ENCODE measurements at places on chromosomes 7 and 10.

DNA sequence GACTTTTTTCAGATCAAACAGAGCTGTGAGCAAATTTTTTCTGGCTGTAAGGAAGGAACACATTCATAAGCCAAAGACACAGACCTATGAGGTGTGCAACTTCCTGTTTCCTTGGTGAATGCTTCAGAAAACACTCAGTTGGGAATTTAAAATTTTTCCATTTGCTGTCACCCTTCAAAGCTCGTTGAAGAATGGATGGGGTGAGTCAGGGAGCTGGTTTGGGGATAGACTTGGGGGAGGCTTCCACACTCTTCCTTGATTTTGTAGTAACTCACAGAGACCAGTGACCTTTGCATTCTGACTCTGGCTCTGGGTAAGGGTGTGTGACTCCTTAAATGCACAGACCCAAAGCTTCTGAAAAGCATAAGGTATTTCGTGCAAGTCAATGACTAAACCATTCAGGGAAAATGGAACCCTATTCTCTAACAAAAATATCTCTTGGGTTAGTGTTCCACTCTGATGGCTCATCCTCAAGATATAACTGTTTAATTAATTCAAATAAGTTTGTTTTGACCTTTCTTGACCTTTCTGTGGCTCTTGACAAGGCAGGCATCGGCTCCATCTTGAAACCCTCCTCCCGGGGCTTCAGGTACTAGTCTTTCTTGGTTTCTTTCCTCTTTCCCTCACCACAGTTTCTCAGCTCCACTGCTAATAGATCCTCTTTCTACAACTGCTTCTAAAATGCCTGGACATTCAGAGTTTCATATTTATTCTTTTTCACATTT is 227.8 kb upstream of the INHBA start:
- no peak for DNase-seq

GRCh38 chr10:107653832-107654287 is 489.4 kb upstream of the SORCS1 start:
- DNase-seq: no peak

GRCh38 chr10:130479146-130479545 is 343.0 kb downstream of the GLRX3 start:
- no peak for DNase-seq

- DNase-seq: no peak
These were observed 28.5 kb downstream of the PIK3CG start for GRCh38 chr7:106893591-106893990.

DNA sequence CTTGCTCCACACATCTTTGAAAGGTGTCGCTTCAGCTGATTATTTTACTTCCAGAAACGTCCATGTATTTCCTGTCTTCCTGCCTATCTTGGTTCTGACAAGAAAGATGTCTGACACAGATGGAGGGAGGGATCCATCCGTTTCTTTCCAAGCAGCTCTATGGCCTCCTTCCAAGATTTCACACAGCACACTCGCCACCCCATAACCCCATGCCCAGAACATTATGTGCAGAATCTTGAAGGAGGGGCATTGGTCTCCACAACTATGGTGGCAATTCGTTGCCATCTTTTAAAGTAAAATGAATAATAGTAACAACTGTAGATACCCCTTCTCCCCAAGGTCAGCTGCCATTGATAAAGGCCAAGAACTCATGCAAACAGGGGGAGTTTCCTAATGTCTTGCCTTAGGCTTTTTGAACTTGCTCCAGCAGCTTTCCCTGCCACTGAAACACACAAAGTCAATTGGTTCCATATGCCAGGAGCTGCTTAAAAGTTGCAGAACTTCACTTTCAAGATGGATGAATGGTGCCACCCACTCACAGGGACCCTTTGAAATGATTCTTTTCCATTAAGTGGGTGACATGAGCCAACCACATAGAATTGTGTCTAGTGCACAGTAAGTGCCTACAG is 60.0 kb downstream of the VSTM4 start:
- no peak for DNase-seq

DNA sequence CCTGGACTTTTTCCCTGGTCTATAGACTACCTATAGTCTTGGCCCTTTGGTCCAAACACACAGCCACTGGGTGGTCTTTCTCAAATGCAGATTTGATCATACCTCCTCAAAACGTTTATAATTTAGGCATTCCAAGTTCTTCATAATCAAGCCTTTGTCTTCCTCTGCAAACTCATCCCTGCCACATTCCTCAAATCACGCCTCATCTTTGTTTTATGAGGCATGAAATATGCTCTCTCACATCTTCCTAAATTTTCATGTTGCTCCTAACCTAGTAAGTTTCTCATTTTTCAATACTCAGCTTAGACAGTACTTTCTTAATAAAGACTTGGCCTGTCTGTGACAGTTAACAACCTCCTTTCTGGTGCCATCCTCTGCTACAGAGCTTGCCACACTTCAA is 10.9 kb upstream of the HERC4 start:
- DNase-seq: no peak

DNA sequence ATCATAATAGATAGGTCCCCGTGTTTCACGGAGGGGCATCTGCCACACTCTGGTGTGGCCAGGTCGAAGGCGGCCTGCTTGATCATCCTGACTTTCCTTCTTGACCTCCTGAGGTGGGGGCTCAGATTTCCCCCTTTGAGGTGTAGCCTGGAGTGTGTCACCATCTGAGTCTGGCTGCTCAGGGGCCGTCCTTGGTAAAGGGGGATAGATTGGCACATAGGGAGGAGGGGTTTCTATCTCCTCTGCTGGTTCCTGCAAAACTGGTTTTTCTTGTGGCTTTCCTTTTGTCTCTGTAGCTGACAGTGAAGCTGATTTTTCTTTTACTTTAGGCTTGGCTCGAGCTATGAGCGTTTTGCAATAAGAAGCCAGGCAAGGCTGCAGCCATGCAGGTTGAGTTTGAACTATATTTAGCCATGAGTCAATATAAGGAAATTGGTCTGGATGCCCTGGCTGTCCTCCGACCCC is 7.1 kb upstream of the ZNF117 start:
- no peak for DNase-seq

DNA sequence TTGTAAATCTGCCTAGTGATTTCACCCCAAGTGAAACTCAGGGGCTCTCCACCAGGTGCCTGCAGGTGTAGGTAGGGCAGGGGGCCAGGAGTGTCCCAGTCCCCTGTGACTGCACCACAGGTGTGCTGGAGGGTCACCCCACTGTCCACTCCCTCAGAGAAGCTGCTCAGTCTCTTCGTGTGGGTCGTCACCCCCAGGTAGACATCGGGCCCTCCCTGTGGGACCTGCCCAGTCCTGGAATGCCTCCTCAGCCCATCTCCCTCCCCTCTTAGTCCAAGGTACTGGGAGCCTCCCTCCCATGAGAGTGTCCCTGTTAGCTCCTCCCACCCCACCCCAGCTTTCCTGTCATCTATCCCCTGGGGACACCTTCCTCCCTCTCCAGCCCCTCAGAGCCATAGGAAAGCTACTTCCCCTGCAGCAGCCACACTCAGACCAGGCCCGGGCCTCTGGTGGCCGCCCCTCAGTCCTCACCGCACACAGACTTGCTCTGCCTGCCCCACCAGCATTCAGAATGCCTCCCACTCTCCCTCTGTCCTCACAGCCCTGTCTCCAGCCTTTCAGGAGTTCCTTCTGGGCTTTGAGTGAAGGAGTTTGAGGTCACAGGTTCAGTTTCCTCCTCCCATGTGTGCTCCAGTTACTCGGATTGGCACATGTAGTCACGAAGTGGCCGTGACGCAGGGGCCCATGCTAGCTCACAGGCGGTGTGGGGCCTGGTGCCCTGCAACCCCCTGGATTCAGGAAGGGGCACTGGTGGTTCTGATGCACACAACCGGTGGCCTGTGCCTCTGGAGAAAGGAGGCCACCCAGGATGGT is 5.1 kb downstream of the ALOX5 start:
- no peak for DNase-seq

GRCh38 chr10:17683541-17683940 is 39.6 kb downstream of the STAM start:
- DNase-seq: no peak

- DNase-seq: no peak
These were observed 223.2 kb downstream of the SH2D4B start for GRCh38 chr10:80760914-80761371.

GRCh38 chr7:155788616-155789000 is 23.7 kb downstream of the SHH start:
- DNase-seq: no peak

DNA sequence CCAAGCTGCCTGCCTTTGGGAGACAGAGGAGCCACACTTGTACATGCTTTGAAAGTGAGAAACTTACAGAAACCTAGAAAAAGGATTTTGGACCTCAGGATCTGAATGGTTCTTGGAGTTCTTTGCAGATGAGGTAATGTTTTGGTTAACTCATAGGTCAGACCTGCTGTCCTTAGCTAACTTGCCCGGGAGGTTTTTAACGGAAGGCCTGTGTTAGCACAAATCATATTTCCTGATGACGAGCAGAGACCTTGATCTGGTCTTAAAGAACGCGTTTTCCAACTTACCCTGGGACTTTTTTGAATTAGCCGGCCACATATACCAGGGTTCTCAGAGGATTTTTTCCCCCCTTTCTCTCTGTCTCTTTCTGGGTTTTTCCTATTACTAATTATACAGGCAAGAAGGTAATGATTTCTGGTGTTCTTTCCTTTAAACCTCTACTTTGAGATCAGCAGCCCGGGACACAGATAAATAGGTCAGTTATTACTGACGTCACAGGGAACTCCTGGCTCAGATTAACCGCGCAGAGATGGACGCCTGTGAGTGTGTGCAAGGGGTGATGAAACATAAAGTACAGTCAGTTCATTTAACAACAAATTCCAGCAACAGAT is 101.7 kb upstream of the KLF6 start:
- no peak for DNase-seq

- no peak for DNase-seq
These were observed 28.5 kb downstream of the BLNK start for GRCh38 chr10:96242822-96243221.

- no peak for DNase-seq
These were observed 75.1 kb downstream of the DGKI start for GRCh38 chr7:137771679-137772078.

GRCh38 chr7:117769085-117769484 is 104.2 kb downstream of the CTTNBP2 start:
- no peak for DNase-seq

DNA sequence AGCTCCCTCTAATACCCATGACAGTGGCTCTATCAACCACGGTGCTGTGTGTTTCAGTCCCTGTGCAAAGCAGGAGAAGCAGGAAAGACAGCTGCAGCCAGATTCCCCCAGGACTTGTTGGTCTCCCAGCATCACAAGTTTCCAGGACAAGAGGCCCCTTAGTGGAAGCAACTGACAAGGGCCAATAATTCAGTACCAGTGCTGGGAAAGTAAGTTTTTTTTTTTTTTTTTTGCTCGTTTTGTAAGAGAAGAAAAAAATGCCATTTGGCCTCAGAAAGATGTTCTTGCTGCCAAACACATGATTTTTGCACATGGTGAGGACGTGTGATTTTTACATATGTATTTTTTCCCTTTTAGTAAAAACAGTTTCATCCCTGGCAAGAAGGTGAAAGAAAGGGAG is 284.2 kb upstream of the ZMIZ1 start:
- no peak for DNase-seq

DNA sequence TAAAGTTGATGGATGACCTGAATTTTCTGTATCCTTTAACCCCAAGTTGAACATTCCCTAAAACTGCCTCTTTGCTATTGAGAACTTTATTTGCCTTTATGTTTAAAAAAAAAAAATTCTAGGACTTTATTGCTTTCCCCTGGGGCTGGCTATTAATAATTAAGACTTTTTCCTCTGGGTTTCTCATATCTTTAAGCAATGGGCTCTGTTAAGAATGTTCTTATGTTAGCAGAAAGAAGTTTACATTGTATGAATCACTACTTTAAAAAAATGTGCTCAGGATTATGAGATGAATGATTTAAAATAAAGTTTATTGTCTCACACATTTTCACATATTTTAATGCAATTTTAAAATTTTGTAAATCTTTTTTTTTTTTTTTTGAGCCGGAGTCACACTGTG is 19.5 kb downstream of the TAX1BP1 start:
- DNase-seq: no peak

DNA sequence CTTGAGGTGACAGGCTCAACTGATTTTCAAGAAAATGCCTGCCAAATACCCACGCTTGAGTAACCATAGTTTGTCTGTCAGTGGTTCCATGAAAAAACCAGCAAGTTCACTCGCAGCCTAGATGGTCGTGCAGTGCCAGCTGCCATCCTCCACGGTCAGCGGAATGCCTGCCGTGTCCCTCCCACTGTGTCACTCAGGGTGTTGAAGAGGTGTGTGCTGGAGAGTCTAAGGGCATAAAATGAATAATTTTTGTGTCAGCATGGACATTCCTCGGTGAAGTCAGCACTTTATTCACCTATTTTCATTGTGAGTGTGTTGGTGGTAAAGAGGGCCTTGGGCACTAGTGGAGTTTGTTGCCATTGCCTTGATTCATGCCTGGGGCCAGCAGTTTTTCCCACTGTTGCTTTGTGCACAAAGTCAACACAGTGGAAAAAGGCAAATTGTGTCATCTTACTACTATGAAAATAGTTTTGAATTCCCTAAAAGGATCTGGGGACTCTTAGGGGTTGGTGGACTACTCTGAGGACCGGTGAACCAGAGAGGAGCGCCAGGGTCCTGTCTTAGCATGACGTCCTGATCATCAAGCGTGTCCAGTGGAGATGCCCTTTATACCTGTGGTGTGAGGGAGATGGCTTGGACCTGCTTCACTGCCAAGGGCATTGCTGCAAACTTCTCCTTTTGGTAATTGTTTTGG is 17.6 kb downstream of the MINDY4 start:
- DNase-seq: no peak

GRCh38 chr10:12418725-12419261 is 69.4 kb downstream of the CAMK1D start:
- DNase-seq: no peak

- DNase-seq: no peak
These were observed 31.5 kb downstream of the SLC18A2 start for GRCh38 chr10:117272195-117273076.

DNA sequence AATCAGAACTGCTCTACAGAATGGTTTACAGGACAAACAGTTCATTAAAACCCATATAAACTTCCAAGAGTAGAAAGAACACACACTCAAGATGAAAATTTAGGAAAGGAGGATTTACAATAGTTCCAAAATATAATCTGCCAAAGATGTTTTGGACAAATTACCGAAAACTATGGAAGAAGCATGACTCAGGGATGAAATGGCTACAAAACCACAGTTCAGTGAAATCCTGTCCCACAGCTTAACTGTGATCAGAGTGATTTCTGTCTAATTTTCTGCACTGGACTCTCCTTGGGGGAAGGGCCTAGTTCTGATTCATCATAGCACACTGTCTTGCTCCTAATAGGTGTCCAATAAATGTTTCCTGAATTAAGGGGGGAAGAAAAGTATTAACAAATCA is 82.2 kb downstream of the HIPK2 start:
- no peak for DNase-seq

GRCh38 chr7:15279640-15280039 is 282.2 kb downstream of the AGMO start:
- DNase-seq: no peak
